ENCODE measurements at places on chromosomes 7 and 10.
A peak's percentile ranks its signal among the peaks of the same experiment; 100 is the strongest.

DNA sequence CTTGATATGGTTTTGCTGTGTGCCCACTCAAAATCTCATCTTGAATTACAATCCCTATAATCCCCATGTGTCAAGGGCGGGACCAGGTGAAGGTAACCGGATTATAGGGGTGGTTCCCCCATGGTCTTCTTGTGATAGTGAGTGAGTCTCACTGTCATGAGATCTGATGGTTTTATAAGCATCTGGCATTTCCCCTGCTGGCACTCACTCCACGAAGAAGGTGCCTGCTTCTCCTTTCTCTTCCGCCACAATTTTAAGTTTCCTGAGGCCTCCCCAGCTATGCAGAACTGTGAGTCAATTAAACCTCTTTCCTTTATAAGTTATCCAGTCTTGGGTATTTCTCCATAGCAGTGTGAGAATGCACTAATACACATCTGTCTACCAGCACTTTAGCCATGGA lies 109.5 kb upstream of the SDK1 start:
- DNase-seq, result no peak

GRCh38 chr7:122384528-122384927 lies 80.0 kb upstream of the FEZF1 start:
- DNase-seq, result no peak

DNA sequence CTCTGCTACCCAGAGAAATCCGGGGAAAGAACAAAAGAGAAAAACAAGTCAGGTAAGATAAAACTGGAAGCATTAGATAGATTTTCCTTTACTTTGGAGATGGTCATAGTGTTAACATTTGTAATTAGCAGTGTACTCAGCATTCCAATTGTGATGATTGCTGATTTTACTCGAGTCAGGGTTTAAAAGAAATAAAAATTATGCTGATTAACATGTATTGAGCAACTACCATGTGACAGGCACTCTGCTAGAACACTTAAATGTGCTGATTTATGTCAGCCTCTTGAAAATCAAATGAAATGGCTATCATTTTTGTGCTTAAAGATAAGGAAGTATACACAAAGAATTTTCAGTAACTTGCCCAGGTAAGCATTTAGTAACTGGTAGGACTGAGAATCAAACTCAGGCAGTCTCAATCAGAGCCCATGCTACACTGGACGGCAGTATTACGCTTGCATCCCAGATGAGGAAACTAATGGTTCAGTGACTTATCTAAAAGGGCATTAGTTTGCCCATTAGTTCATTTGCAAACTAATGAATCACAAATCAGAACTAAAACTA lies 735.1 kb upstream of the SORCS1 start:
- DNase-seq, result no peak

DNA sequence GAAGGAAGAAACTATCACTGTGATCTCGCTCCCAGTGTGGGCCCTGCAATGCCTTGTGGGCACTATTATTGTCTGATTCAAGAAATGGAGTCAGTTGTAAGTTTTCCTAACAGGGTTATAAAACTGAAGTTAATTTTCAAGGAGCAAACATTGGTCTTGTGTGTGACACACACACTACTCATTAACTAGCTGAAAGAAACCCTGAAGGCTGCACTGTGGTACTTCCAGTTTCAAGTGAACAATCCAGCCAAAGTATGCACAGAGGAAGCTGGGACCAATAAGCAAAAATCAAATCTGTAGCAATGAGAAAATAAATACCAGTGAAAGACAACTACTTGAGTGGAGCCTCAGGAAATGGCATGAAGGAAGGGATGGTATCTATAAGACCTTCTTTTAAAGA lies 506.6 kb upstream of the POT1 start:
- no peak for DNase-seq

- no peak for DNase-seq
Measured at GRCh38 chr7:75992083-75992755, 2.2 kb downstream of the TMEM120A start.

DNA sequence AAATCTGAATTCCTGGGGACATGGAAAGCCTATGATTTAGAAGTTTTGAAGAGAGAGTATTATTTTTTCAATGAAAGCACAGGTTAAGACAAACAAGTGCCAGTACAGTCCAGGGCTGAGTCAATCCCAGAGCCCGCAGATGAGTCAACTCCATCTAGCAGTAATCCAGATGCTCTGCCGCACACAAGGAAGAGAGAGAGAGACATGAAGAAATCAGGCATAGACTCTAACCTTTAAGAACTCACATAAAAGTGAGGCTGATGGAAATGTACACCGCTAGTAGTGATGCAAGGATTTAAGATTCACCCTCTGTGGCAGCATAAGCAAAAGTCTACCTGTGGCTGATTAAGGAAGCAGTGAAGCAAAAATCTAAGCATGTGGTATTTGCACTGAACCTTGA lies 651.5 kb downstream of the TNS3 start:
- DNase-seq, result peak; percentile 80

DNA sequence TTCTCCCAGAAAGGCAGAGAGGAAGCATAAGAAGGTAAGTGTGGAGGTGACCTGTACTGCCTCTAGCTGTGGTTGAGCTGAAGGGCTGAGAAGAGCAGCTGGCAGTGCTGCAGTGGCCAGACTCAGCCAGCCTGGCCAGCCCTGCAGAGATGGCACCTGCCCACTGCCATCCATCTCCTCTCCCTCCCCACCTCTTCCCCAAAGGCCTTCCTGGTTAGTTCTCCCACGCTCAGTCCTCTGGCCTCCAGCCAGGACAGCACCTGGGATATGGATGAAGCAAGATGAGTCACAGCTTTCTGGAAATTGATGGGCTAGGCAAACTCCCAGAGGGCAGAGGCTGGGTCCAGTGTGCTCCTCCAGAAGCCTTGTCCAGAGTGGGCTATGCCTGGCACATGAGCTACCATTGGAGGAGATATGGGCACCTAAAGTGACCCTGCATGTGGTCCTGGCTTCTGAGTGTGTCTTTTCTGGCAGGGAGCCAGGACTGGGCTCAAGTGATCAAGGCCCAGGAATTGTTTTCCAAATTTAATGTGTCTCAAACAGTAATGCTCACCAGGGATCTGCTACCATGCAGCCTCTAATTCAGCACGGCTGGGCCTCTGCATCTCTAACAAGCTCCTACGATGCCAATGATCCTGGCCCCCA lies 81.0 kb upstream of the CACUL1 start:
- DNase-seq, result no peak

GRCh38 chr10:105925045-105925785 lies 1239.3 kb downstream of the SORCS1 start:
- DNase-seq, result no peak

DNA sequence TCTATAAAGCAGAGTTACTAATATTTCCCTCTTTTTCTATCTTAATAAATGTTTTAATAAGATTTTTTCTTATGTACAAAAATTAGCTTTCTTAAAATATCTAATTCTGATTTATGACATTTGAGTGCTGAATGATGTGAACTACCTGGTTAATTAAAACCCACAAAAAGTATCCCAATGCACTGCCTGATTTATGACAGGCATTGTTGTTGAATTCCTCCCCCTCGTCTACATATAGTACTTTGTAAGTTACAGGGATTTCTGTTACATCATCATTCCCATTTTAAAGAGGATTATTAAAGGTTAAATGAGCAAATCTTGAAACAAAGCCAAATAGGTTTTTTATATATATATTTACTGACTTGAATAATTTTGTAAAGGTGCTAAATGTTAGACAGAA lies 91.1 kb downstream of the NRBF2 start:
- DNase-seq, result no peak

GRCh38 chr7:12747687-12748306 lies 60.4 kb downstream of the ARL4A start:
- DNase-seq, result no peak

- DNase-seq, result peak; percentile 65
Measured at GRCh38 chr7:1466524-1467271, 7.4 kb upstream of the MICALL2 start.

DNA sequence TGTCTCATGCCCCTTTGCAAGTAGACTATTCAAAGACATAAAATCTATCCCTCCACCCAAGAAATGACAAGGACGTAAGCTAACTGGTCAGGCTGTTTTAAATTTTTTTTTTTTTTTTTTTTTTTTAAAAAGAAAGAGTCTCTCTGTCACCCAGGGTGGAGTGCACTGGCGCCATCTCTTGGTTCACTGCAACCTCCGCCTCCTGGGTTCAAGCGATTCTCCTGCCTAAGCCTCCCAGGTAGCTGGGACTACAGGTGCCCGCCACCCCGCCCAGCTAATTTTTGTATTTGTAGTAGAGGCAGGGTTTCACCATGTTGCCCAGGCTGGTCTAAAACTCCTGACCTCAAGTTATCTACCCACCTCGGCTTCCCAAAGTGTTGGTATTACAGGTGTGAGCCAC lies 11.2 kb downstream of the TRA2A start:
- no peak for DNase-seq

DNA sequence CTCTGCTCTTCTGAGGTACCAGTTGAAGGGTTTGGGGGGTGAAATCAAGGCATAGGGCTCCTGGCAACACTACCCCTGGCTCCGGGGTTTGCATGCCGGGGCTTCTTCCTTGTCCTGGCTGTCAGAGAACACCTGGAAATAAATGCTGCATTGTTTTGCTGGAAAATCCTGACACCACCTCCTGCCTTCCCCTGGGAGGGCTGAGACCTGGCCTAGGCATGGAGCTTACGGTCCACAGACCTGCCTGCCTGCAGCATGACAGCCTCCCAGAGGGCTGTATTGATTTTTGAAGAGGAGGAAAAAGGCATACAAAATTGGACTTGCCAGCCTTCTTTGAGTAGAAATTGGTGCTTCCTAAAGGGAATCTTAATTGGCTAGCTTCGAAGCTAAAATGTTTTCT lies 227.1 kb downstream of the MGMT start:
- DNase-seq, result no peak

- no peak for DNase-seq
Measured at GRCh38 chr7:2403718-2404648, 572 bp downstream of the CHST12 start.

GRCh38 chr7:134946260-134946659 lies 40.0 kb upstream of the AGBL3 start:
- DNase-seq, result no peak

GRCh38 chr7:39592586-39592985 lies 26.4 kb downstream of the YAE1 start:
- DNase-seq, result no peak

DNA sequence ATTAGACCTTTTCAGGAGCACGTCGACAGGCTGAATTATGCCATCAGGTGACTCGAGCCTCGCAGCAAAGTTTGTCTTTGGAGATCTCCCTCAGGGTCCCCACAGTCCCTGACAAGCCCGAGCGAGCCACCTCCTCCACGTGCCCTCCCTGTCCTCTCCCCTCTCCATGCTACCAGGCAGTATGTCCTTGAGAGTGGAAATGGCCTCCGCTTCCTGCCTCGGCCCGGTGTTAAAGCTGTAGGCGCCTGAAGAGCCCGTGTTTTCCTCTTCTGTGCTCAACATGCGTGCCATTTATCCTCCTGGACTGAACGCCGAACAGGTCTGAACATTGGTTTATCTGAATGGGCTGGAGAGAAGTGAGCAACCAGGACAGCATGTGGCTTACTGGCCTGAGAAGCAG lies 82.6 kb downstream of the GPR26 start:
- DNase-seq, result no peak

GRCh38 chr7:121084748-121085336 lies 96.3 kb downstream of the CPED1 start:
- DNase-seq, result peak; percentile 93

GRCh38 chr7:64630496-64630895 lies 35.4 kb upstream of the ZNF107 start:
- DNase-seq, result no peak

GRCh38 chr7:22729180-22729825 lies 2.3 kb downstream of the IL6 start:
- DNase-seq, result no peak

- DNase-seq, result no peak
Measured at GRCh38 chr7:55134786-55135185, 116.0 kb downstream of the EGFR start.

- no peak for DNase-seq
Measured at GRCh38 chr7:30816645-30817370, 45.6 kb downstream of the MINDY4 start.

- no peak for DNase-seq
Measured at GRCh38 chr7:101243646-101244374, 1.1 kb downstream of the FIS1 start.

DNA sequence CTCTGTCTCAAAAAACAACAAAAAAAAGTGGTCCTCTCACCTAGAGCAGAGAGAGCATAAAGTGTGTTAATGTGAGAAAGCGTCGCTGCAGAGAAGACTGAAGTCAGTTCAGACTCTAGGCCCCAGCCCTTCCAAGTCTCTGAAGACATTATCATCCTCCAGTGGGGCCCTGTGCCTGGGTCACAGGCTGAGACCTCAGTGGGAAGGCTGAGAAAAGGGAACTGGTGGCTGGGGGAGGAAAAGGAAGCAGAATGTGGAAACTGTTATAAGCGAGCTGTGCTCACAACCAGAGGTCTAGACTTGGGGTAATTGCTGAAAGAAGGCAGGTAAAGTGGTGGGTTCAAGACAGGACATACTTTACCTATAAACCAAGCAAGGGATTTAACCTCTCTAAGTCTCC lies 4.9 kb upstream of the RRP12 start:
- DNase-seq, result no peak
